ENCODE measurements at places on chromosomes 3 and 15. TPM values are rescaled to one million over a fixed set of nuclear protein-coding genes. Genes with fewer than 3 reads are reported as not detected.

The LXN gene
- 10.7 TPM for polyA plus RNA-seq

The REC114 gene
- not detected for polyA plus RNA-seq

The CCR3 gene
- polyA plus RNA-seq: 0.22 TPM

The PRICKLE2 gene
- not detected for polyA plus RNA-seq

The ROBO2 gene
- not detected for polyA plus RNA-seq

DNA sequence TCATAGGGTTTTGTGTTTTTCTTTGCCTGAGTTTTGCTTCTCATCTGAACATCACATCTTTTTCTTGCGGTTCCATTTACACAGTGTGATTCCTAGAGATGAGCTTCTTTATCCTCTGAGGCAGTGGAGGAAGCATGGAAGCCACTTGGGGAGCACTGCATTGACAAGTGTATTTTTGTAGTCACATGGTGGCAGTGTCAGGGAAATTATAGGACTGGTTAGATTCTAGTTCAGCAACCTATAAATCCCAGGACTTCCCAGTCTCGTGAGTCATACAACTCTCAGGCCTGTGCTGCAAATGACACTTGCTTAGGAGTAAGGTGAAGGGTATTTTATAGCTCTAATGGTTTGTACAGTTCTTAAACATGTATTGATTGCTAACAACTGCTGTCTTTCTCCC is 58.4 kb downstream of the RBM6 start:
- H3K27ac ChIP-seq: no peak overlapping the region
- H3K4me3 ChIP-seq: no peak overlapping the region
- H3K36me3 ChIP-seq: peaks cover 7% of the 10 kb centered on the region
- H3K27me3 ChIP-seq: no peaks in the 10 kb centered on the region
- H3K4me1 ChIP-seq: no peaks in the 10 kb centered on the region
- no peak for DNase-seq

GRCh38 chr15:66252685-66253417 is 699 bp downstream of the MEGF11 start:
- H3K27me3 ChIP-seq: peaks cover 58% of the 10 kb centered on the region
- H3K4me3 ChIP-seq: peak overlapping the region; percentile 79
- H3K27ac ChIP-seq: no peak overlapping the region

- H3K27me3 ChIP-seq: no peaks in the 10 kb centered on the region
- H3K36me3 ChIP-seq: no peaks in the 10 kb centered on the region
- H3K4me3 ChIP-seq: no peak overlapping the region
- H3K4me1 ChIP-seq: peaks cover 31% of the 10 kb centered on the region
- DNase-seq: no peak
- peak overlapping the region; percentile 54 for H3K27ac ChIP-seq
Observed at GRCh38 chr3:196122688-196123046, 40.8 kb upstream of the TFRC start.

- no peak for DNase-seq
- H3K4me3 ChIP-seq: no peak overlapping the region
- no peaks in the 10 kb centered on the region for H3K27me3 ChIP-seq
Observed at GRCh38 chr3:127964053-127964452, 49.0 kb downstream of the KBTBD12 start.

DNA sequence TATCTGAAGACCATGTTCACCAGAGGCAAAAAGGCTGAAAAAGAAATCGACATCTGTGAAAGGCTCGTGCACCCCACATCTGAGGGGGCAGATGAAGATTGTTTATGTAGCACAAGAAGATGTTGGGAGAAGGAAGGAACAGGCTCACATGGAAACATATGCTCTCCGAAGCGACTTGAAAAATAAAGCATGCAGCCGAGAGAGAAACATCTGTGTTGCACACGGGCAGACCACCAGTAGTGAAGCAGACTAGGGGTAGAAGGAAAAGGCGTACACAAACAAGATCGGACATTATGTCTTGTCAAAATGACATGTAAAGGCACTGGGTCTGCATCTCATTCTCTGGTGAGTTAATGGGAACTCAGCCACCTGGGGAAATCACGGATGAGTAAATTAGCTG is 356.5 kb downstream of the ZIC4 start:
- H3K36me3 ChIP-seq: no peaks in the 10 kb centered on the region
- no peak overlapping the region for H3K27ac ChIP-seq
- no peaks in the 10 kb centered on the region for H3K27me3 ChIP-seq

GRCh38 chr3:11221818-11222415 is 50.3 kb upstream of the ATG7 start:
- H3K36me3 ChIP-seq: no peaks in the 10 kb centered on the region
- DNase-seq: no peak
- H3K27ac ChIP-seq: no peak overlapping the region
- no peak overlapping the region for H3K4me3 ChIP-seq
- H3K27me3 ChIP-seq: no peaks in the 10 kb centered on the region
- H3K4me1 ChIP-seq: no peaks in the 10 kb centered on the region

DNA sequence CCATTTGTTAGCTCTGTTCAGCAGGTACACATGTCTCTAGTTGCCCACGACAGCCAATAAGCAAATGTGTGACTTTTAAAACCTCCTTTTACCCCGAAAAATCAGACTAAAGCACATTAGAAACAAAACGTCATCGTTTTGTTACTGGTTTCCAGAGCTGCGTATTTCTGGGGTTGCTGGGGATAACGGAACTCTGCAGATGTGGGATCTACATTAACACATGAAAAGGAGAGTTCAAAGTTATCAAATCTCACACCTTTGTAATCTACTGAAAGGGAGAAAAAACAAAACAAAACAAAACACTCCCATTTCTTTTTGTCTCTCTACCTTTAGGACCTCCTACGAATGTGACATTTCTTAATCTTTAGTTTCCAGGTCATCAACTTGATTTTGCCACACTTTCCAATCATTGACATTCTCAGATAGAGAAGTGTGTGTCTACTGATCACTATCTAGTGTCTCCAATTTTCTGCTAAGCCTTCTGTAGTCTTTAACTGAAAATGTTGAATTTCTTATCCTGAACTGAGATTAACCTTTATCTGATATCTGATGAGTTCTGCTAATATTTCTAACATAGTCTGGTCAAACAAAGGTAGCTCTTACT is 93.0 kb upstream of the TSPAN3 start:
- DNase-seq: no peak
- H3K27ac ChIP-seq: no peak overlapping the region
- peaks cover 23% of the 10 kb centered on the region for H3K4me1 ChIP-seq
- no peaks in the 10 kb centered on the region for H3K27me3 ChIP-seq
- H3K36me3 ChIP-seq: no peaks in the 10 kb centered on the region

GRCh38 chr15:48842501-48842900 is 31.6 kb upstream of the CEP152 start:
- H3K4me3 ChIP-seq: no peak overlapping the region
- H3K27ac ChIP-seq: no peak overlapping the region
- no peak for DNase-seq
- no peaks in the 10 kb centered on the region for H3K36me3 ChIP-seq

GRCh38 chr3:89238846-89239245 is 131.4 kb downstream of the EPHA3 start:
- no peak overlapping the region for H3K27ac ChIP-seq
- DNase-seq: no peak
- no peaks in the 10 kb centered on the region for H3K27me3 ChIP-seq

GRCh38 chr3:90091549-90091948 is 984.1 kb downstream of the EPHA3 start:
- H3K27ac ChIP-seq: no peak overlapping the region
- no peaks in the 10 kb centered on the region for H3K4me1 ChIP-seq
- no peaks in the 10 kb centered on the region for H3K27me3 ChIP-seq

DNA sequence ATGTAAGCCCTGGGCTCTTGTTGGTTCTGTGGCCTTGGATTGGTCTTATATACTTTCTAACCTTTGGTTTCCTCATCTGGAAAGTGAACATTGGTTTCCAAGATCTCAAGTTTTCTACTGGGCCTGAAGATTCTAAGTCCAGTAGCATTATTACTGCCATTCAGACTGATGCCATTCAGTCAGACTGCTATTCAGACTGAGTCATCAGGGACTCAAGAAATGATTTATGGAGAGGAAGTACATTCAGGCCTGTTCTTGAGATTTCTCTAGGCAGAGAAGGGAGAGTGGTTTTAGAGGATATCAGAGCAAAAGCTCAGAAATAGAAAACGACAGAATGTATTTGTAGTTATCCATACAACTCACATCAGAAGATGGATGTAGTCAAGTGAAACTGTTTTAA is 557.2 kb downstream of the NR2F2 start:
- H3K4me3 ChIP-seq: no peak overlapping the region
- H3K36me3 ChIP-seq: no peaks in the 10 kb centered on the region
- no peak for DNase-seq
- H3K27me3 ChIP-seq: no peaks in the 10 kb centered on the region
- H3K4me1 ChIP-seq: no peaks in the 10 kb centered on the region
- no peak overlapping the region for H3K27ac ChIP-seq

GRCh38 chr3:138686771-138687221 is 78.2 kb downstream of the FAIM start:
- H3K27me3 ChIP-seq: no peaks in the 10 kb centered on the region
- no peak overlapping the region for H3K27ac ChIP-seq
- H3K4me3 ChIP-seq: no peak overlapping the region
- no peaks in the 10 kb centered on the region for H3K36me3 ChIP-seq

GRCh38 chr3:112847692-112848091 is 1.0 kb upstream of the CD200R1L start:
- H3K4me1 ChIP-seq: peaks cover 24% of the 10 kb centered on the region
- H3K4me3 ChIP-seq: no peak overlapping the region
- no peaks in the 10 kb centered on the region for H3K36me3 ChIP-seq
- DNase-seq: peak; percentile 73
- H3K27ac ChIP-seq: peak overlapping the region; percentile 24

DNA sequence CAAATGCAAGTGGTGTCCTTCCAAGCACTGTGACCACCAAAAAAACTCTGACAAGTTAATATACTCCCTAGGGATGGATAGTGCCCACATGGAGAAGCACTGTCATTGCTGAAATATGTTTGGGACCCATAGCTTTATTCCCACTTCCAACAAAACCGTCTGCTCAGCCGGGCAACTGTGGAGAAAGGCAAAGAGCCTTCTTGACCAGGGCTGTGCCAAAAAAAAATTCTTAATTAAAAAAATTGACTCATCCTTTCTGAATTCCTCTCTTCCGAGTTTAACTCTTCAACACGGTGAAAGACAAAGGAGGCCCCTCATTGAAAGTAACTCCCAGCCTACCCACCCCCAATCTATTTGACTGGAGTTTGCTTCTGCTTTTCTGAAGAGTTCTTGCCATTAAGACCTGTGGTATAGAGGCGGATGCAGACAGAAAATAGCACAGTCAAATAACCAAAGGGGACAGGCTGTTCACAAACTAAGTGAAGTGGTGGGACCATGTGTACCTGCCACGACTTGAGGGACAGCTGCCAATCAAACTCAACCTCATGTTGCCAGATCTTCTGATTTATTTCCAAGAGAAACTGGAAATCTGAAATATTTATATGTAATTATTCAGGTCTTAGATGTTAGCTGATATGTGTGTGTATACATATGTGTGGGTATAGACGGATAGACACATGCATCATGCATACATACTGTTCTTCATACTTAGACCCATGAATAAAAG is 135.4 kb upstream of the PFN2 start:
- no peaks in the 10 kb centered on the region for H3K27me3 ChIP-seq
- H3K27ac ChIP-seq: no peak overlapping the region
- H3K4me1 ChIP-seq: no peaks in the 10 kb centered on the region
- no peak overlapping the region for H3K4me3 ChIP-seq
- H3K36me3 ChIP-seq: no peaks in the 10 kb centered on the region
- no peak for DNase-seq

- no peak overlapping the region for H3K27ac ChIP-seq
- peak; percentile 31 for DNase-seq
- H3K36me3 ChIP-seq: no peaks in the 10 kb centered on the region
- H3K4me3 ChIP-seq: no peak overlapping the region
Observed at GRCh38 chr3:69410301-69410700, 24.4 kb upstream of the FRMD4B start.

DNA sequence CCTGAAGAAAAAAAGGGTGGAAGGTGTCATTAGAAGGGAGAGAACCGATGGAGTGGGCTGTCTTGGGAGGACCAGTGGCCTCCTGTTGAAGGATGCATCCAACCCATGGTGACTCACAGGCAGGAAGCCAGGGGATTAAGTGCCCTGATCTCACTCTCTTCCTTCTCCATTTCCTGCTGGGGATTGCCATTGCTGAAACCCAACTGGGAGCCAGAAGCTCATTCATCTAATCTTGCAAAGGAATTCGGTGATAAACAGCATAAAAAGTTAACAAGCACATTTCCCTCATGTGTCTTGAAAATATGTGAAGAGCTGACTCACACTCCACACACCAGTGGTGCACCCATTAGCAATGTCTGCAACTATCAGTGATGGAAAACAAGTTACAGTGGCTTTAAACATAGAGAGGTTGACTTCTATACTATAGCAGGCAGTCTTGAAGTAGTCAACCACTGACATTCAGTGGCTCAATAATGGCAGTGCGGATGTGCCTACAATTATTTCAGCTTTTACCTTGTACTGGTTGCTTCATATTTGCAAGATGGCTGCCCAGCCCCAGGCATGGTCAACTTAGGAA is 12.8 kb upstream of the CSRNP1 start:
- no peaks in the 10 kb centered on the region for H3K27me3 ChIP-seq
- no peak overlapping the region for H3K4me3 ChIP-seq
- H3K4me1 ChIP-seq: no peaks in the 10 kb centered on the region
- no peak for DNase-seq
- H3K27ac ChIP-seq: no peak overlapping the region

All from CD8-positive, alpha-beta memory T cell (primary cell).